ENCODE measurements at places on chromosomes 13 and 19. TPM values are rescaled to one million over a fixed set of nuclear protein-coding genes. Genes with fewer than 3 reads are reported as not detected.

GARIN5A gene
- total RNA-seq, result not detected

IGFL3 gene
- not detected for total RNA-seq

LILRB1 gene
- total RNA-seq, result 0.38 TPM

TMEM238 gene
- total RNA-seq, result 14.3 TPM

All from CD4-positive, alpha-beta T cell (primary cell).